Uterus (tissue), 4 donors: ENCODE measurements at places on chromosomes 2 and 18. TPM values are rescaled to one million over a fixed set of nuclear protein-coding genes. Genes with fewer than 3 reads are reported as not detected.

DNA sequence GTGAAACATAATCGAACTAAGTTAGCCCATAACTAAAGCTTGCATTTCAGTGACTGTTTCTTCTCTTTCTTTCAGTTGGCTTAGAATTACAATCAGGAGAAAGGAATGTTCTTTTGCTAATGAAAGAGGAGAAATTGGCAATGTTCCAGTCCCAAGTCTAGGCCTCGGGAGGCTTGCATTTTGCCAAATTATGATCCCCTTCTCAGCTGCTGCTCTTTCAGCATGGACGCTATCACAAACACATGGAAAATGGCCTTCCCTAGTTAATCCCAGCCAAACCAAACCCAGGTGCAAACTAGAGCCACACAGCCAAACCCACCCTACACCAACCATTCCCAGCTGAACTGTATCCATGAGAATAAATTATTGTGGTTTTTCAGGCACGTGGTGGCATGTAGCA lies 605.2 kb upstream of the LRRTM4 start:
- DNase-seq: no peak

DNA sequence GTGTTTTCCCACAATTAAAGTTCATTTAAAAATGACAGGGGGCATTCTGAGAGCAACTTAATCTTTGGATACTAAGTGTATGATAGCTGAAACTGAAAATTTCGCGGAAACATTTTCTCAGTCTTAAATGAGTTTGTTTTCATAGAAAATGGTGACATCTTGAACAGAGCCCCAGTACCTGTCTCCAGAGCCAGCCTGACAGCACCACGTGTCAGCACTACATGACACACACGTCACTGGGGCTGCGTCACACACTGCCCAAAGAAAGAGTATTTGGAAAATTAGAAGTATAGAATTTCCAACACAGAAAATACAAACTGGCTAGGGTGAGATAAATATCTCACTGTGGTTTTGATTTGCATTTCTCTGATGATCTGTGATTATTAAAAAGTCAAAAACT lies 50.8 kb downstream of the CMPK2 start:
- DNase-seq: no peak

DNA sequence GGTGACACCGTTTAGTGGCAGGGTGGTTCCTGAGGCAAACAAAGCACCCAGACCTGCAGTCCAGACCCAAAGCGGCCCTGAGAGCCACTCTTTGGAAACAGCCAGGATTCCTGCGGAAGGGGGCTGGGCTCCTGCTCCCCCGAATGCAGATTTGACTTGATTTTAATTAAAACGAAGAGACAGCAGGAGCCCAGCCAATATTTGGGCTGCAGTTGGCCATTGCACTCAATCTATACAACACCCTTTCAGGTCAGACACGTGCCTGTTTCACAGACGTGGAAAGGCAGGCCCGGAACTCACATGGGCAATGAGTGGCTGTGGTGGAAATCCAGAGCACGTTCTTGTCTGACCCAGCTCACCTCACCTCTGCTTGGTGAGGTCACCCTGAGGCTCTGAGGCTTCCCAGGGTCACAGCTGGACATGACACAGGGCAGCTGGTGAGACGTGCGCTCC lies 122.4 kb downstream of the NDUFA10 start:
- no peak for DNase-seq

DNA sequence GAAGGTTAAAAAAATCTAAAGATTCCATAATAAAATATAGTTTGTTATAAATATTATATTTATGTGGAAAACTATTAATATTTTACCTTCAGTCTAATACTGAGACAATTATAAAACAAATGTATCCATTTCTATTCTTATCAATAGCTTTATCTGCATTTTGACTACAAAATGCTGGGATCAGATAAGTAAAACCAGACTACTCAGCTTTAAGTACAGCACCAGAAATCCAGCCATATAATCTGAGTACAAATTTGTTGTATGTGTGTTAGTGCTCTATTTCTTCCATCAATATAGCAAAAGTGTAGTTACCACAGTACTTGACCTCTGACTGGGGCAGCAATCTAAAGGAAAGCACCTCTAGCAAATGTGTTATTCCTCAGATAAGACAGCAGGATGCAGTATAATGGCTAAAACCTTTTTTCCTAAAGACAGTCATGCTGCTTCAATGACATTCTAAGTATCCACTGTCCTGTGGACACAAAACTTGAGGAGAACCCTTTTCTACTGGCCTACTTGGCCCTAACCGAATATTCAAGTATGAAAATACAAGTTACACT lies 68.1 kb downstream of the OLA1 start:
- no peak for DNase-seq

Gene CEBPZ
- 40.7 TPM for total RNA-seq

Gene UGT1A4
- not detected for total RNA-seq
